ENCODE measurements at places on chromosomes 11 and 22. TPM values are rescaled to one million over a fixed set of nuclear protein-coding genes. Genes with fewer than 3 reads are reported as not detected.

OR51E1 gene
- total RNA-seq, result 1.8 TPM

DDI1 gene
- not detected for total RNA-seq

POTEH gene
- total RNA-seq, result not detected

RIMBP3B gene
- total RNA-seq, result 0.22 TPM

TMEM151A gene
- 8.0 TPM for total RNA-seq

GTF2H1 gene
- 57.7 TPM for total RNA-seq

LDLRAD3 gene
- 25.6 TPM for total RNA-seq

FGF19 gene
- not detected for total RNA-seq

CHRNA10 gene
- total RNA-seq, result 1.8 TPM

OR5I1 gene
- total RNA-seq, result not detected

DEUP1 gene
- total RNA-seq, result 0.66 TPM

OR52M1 gene
- not detected for total RNA-seq

LRRC75B gene
- total RNA-seq, result 6.3 TPM

TBX10 gene
- not detected for total RNA-seq

P2RY2 gene
- total RNA-seq, result 0.99 TPM

RASGRP2 gene
- total RNA-seq, result 23.7 TPM

OR2AG2 gene
- total RNA-seq, result 0.30 TPM

MS4A12 gene
- total RNA-seq, result not detected

PLAAT5 gene
- 7.0 TPM for total RNA-seq

All from spinal cord (tissue), 10 donors.